ENCODE measurements at places on chromosomes 7 and 10.

DNA sequence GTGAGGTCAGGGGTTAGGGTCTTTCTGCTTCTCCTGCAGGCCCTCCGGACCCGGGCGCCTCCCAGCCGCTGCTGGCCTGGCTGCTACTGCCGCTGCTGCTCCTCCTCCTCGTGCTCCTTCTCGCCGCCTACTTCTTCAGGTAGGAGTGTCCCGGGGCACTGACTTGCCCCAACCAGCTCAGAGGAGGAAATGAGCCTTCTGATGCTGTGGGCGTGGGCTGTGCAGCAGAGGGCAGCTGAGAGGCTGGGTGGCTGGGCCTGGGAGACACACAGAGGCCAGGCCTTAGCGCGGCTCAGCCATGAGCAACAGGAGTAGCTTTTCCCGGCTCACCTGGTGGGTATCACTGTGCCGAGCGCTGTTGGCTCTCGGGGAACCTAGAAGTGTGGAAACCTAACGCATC is 78.9 kb downstream of the MKI67 start:
- no peak for DNase-seq

- DNase-seq, result peak; percentile 92
Measured at GRCh38 chr7:56092789-56093531, at the start of gene PHKG1. Gene PHKG1 (minus strand): TSS chr7:56092952. CDS start chr7:56088941, 4,011 bp downstream.

- no peak for DNase-seq
Measured at GRCh38 chr7:45162943-45163691, 5.5 kb downstream of the RAMP3 start.

DNA sequence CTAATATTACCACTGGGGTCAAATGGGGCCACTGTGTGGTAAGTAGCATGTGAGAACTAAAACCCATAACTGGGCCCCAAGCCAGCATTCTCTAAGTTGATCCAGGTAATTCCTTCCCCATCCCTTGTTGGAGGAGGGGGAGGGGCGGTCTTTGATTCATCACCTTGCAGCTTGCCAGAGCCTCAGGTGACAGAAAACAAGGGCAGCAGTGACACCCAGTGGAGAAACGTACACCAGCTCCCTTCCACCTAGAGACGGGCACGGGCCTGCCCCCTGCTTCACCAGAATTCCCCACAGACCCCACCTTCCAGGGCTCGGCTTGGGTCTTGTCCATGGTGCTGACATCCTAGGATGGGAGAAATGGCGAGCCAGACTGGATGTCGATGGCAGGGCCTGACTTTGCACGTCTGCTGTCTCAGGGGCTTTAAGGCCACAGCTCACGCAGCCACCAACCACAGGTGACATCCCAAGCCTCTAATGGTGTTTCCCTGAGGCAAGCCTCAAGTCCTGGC is 102.0 kb downstream of the STRA8 start:
- peak; percentile 57 for DNase-seq

- no peak for DNase-seq
Measured at GRCh38 chr10:83957168-83957947, 182.0 kb upstream of the GHITM start.

GRCh38 chr10:112755446-112756234 is 194.4 kb upstream of the TCF7L2 start:
- DNase-seq, result no peak

- no peak for DNase-seq
Measured at GRCh38 chr10:12540341-12540781, 191.0 kb downstream of the CAMK1D start.

- peak; percentile 93 for DNase-seq
Measured at GRCh38 chr10:21525367-21526187, at the start of gene SKIDA1. Gene SKIDA1 (minus strand): TSS chr10:21525682. CDS start chr10:21517822, 7,860 bp downstream.

GRCh38 chr10:73773152-73773879 is 8.5 kb upstream of the CHCHD1 start:
- no peak for DNase-seq

- no peak for DNase-seq
Measured at GRCh38 chr10:44383749-44384600, 922 bp downstream of the CXCL12 start.

DNA sequence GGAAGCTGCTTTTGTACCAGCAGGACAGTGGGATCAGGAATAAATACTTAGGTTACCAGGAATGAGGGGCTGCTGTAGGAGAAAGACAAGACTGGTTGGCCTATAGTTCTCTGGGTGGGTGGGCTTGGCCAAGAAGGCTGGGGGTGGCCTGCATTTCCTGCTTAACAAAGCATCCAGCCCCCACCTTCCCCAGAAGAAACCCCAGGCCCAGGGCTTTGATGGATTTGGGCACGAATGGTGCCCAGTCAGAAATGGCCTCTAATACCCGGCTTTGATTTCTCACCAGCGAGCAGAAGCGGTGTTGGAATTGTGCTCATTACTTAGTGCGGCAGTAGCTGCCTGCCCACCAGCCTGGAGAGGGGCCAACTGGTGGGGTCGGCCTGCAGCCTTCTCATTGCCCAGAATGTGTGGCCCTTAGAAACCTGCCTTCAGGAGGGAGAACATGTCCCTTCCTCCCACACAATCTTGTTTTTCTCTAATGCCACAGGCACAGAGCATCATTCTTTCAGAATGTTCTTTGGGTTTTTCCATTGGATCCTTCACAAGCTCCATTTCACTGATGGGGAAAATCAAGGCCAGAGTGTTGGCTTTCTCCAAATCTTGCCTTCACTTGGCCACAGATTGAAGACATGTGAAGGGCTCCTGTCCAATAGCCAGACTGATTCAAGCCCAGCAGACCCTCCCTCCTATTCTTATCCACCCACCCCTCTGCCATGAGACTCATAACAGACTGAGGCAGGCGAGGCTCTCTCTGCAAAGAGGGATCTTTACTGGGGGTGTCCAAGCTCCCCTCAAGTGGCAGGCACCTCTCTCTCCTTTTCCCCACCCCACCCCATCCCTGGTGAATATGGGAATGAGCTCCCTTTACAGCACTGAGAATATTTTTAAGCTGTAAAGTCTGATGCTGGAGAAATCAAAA is 2.5 kb downstream of the UNC5B start:
- no peak for DNase-seq

GRCh38 chr10:125641398-125641797 is 41.6 kb downstream of the TEX36 start:
- DNase-seq, result no peak

DNA sequence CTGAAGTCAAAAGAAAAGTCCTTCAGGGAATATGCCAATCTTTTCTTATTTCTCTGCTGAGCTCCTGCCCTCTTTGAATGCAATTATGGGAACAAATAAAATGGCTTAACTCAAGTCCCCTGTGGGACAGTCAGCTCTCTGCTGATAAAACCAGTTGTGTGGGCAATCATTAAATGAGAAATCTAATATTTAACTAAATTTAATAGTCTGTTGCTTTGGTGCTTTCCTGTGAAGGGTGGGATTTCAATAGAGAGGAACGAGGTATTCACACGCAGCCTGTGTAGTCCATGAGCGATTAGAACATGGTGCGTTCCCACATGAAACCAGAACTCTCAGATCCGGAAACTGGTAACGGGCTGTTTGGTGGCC is 138.4 kb downstream of the PAXIP1 start:
- DNase-seq, result no peak

DNA sequence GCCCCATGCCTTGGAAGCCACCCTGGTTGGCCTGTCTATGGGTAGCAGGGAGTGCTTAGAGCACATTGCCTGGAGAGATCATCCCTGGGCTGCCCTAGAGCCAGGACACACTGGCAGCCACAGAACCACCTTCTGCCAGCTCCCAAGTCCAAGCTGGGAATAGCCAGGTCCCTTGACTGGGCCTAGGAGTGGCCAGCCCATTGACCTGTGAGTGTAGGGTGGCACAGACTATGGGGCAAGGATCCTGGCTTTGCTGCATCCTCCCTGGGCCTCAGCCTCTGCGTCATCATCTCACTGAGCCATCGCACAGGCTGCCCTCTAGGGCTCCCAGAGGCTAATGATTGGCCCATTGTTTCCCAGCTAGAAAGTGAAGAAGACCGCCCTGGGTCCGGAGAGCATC is 7.0 kb downstream of the AQP1 start:
- no peak for DNase-seq

GRCh38 chr10:99629625-99629978 is 9.4 kb upstream of the SLC25A28 start:
- DNase-seq, result no peak

DNA sequence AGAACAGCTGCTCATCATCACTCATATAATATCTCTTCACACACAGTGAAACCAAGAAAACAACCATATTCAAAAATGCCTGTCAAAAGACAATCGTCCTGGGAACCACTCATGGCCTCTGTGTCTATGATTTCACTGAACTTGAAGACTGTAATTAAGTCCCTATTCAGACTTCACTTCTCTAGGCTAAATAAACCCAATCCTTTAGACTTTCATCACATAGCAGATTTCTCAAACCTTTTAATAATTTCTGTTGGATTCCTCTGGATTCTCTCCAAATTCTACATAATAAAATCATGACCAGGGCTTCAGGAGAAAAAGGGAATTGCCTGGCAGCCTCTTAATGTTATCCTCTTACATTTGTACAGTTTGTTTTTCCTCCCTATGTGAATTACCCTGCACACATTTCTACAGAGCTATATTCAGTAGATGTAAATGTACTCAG is 201.1 kb downstream of the LRRN3 start:
- DNase-seq, result no peak

DNA sequence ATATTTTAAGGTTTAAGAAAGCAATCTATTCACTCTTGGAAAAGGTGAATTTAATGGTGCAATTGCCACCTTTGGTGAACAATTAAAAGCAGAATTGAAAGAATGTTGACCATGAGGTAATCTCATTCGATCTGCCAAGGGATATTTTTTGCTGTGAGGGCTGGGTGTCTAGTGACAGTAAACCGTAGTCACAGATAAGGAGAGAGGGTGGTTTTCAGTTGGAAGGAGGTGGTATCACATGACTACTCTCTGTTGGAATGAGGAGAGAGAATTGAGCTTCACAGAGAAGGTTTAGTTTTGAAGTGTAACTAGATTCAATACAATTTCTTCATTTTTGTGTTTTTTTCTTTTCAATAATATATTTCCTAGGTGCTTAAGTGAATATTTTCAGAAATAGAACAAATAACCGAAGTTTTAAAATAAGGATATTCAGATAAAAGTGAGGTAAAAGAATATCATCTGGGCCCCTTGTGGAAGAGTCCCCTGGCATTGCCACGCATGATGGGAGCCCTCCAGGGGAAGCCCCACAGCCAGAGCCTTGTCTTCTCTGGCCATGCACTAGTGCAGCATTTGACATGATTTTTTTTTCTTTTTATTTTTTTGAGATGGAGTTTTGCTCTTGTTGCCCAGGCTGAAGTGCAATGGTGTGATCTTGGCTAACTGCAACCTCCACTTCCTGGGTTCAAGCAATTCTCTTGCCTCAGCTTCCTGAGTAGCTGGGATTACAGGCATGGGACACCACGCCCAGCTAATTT is 73.4 kb downstream of the GPR141 start:
- no peak for DNase-seq

DNA sequence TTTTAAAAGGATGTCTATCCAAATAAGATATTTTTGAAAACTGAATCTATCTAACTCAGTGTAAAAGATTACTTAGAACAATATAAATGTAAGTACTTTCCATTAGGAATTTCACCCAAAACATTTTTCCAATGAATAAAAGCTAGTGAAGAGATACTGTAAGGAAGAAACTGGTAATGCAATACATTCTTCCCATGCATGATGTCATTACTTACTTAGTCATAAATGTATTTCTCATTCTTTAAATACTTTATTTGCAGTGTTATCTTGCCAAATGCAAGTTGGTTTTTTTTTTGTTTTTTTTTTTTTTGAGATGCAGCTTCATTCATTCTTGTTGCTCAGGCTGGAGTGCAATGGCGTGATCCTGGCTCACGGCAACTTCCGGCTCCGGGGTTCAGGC is 265.6 kb downstream of the PHF14 start:
- no peak for DNase-seq

GRCh38 chr7:70392256-70392876 is 739.6 kb upstream of the GALNT17 start:
- no peak for DNase-seq

DNA sequence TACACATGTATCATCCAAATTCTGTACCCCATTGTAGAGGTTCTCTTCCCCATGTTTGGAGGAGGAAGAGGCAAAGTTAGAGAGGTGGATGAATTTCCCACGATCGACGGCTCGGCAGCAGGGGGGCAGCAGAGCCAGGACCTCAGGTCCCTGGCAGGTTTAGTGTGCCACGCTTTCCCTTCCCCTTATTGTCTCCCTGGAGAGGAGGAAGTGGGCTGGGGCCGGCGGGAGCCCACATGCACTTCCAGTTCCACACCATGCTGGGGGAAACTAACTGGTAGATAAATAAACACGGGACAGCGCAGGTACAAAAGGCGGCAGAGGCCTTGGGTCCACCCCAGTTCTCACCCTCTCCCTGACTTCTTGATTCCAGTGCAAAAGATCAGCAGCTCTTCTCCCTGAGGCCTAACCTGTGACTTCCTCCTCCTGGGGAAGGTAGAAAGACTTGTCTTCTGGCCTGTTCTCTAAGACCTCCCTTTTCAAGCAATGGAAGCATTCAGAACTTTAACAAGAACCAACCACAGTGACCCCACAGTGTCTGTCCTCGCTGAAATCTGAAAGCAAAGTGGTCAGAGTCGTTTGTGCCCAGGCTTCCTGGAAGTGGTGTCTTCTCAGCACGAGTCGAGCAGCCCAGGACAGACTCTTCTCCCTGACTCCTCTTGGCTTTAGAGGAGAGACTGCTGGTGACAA is 30.5 kb upstream of the SRGN start:
- no peak for DNase-seq

- DNase-seq, result no peak
Measured at GRCh38 chr10:1369665-1370064, 313.5 kb downstream of the WDR37 start.

DNA sequence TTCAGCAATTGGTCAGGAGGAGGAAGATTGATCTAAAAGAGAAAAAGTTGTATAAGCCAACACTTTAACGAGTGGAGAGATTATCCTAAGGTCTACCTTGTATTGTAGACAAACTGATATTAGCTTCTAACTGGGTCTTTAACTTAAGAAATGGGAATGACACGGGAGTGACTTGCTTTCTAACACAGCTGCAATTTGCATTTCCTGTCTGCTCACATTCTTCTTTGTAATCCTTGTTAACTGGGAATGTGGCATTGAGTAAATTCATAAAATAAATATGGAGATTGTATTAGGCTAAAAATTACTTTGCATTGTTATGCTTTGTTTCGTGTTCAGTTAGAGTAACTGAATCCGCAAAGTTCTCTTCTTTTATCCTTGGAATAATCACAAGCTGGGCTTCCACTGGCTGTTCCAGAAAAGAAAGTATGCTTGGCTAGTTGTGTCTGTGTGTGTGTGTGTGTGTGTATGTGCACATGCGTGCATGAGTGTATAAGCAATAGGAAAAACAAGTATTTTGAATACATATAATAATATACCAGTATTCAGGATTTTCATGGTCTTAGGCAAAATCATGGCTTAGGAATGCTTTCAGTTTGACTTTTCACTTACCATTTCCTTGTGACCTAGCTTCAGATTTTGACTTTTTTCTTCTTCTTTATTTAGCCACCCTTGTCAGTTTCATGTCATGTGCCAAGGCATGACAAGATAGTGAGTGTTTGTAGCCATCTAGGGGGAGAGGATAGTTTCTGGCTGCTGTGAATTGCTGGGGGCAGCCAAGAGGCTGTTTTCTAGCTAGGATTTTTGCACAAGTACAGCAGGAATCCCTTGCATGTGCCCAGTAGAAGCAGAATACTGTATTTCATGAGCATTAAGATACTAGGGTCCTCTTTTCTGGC is 54.5 kb upstream of the FZD8 start:
- no peak for DNase-seq

- DNase-seq, result no peak
Measured at GRCh38 chr7:114921631-114922025, 266 bp upstream of the MDFIC start.

All from NCI-H446 (cell line).